ENCODE measurements at places on chromosomes 3 and 15.

DNA sequence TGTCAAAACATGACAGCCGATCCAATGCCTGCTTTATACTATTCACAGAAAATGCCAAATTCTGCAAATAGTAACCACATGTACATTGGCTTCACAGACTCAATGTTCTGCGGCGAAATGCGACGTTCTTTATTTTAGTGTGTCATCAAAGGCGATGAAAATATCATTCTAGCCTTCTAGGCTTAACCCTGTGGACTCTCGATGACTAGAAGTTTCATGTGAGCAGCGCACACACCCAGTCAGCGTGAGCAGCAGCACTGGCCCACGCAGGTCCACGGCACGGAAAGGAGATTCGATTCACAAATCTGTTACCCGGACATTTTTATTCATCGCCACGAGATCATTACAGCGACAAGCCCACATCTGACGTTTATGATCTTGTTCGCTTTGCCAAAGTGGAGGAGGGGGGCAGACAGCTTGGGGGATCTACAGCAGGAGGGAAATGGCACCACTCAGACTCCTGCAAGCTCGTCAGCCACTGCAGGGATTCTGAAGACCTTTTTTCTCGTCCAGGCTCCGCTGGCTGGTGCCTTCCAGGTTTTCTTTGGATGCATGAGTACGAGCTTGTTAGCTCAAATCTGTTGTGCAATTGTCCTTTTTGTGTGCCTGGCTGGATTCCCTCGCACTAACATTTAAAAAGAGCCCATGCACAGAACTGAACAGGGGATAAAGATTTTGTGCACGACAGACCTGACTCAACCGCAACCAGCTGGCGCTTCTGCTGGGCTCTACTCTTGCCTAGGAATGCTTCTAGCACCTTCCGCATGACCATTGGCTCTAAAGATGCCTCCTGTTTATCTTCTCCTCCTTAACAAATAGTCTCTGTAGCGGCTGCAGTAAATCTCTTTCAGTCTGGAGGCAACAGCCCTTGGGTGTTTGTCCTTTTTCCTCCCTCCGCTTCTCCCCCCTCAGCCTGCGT is 938.4 kb downstream of the MCTP2 start:
- peak; percentile 70 for DNase-seq

- DNase-seq, result peak; percentile 42
Observed at GRCh38 chr15:58369261-58369701, 62.5 kb upstream of the LIPC start.

- no peak for DNase-seq
Observed at GRCh38 chr3:184525337-184526087, 36.1 kb upstream of the EPHB3 start.

DNA sequence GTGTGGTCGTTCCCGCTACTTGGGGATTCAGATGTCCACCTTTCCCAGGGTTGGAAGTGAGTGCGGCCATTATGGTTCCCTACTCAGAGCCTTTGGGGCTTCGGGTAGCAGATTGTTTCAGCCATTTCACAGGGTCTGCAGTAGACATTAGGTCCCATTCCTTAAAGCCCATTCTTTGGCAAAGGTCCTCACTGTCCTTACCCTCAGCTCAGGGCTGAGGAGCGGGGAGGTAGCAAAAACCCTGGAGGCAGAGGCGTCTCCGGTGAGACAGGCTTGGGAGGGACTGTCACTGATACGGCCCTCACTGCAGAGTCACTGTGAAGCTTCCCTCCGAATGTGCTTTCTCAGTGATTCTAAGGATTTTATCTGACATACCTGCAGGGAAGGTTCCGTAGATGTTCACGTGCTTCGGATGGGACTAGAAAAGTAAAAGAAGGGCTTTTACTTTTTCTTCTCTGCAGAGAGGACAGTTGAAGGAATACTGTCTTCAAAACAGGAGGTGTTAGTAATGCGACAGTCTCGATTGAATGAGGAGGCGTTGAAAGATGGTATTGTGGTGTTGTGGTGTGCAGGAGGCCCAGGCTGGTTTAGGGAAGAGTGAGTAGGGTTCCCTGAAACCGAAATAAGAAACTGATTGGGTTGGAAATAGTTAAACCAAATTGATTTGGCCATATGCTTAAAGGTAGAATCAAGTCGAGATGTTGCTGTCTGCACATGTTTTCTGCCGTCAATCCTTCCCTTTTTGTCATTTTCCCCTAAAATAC is 630 bp downstream of the ATP6V1A start:
- peak; percentile 24 for DNase-seq

GRCh38 chr3:172080503-172080902 is 41.1 kb downstream of the FNDC3B start:
- DNase-seq, result no peak

DNA sequence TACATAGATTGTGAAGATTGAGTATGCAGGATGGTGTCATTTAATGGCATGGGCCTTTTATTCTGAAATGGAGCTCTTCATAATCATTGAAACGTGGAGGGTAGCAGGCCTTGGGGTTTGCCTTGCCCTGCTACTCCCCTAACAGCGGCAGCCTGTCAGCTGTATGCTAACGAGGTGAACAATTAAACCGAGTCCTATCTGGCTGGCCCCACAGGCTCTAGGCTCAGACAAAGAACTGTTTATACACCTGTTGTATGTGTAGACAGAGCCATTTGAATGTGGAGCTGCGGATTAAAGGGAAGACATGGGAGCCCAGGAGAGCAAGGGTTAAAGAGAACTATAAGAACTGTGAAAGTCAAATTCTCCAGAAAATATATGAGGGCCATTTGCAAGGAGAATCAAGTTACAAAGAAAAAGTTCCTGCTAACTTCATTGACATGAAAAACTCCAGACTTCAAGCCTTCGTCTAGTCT is 116.7 kb upstream of the CGNL1 start:
- DNase-seq, result no peak

DNA sequence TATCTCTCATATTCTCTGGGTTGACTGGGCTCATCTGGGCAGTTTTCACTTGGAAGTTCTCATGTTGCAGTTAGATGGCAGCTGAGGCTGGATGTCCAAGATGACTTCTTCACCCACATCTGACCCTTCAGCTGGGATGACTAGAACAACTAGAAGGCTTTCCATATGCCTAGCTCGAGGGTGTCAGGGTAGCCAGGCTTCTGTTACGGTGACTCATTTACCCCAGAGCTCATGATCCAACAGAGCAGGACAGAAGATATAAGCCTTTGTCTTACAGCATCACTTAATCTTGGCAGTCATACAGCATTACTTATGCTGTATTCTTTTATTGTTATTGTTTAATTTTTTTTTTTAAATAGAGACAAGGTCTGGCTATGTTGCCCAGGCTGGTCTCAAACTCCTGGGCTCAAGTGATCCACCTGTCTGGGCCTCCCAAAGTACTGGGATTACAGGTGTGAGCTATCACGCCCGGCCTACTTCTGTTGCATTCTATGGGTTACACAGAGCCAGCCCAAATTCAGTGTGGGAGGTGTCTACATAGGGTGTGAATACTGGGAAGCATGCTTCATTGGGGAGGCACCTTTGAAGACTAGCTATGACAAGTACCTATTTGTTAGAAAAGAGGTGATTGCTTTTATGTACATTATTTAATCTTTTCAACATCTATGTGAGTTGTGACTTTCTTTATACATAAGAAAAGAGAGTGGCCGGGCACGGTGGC is 10.7 kb downstream of the HMCES start:
- peak; percentile 83 for DNase-seq

- peak; percentile 94 for DNase-seq
Observed at GRCh38 chr3:120348991-120349854, at the start of gene LRRC58. Gene LRRC58 (minus strand): TSS chr3:120349354. CDS start chr3:120349243, 111 bp downstream.

DNA sequence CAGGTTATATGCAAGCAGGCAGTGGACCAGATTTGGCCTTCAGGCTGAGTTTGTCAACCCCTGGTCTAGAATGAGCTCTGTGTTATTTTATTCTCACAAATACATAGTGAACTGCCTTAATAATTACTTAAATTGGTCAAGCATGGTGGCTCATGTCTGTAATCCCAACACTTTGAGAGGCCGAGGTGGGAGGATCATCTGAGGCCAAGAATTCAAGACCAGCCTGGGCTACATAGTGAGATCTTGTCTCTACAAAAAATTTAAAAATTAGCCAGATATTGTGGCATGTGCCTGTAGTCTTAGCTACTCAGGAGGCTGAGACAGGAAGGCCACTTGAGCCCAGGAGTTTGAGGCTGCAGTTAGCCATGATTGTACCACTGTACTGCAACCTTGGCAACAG is 15.0 kb downstream of the PLS1 start:
- DNase-seq, result no peak

DNA sequence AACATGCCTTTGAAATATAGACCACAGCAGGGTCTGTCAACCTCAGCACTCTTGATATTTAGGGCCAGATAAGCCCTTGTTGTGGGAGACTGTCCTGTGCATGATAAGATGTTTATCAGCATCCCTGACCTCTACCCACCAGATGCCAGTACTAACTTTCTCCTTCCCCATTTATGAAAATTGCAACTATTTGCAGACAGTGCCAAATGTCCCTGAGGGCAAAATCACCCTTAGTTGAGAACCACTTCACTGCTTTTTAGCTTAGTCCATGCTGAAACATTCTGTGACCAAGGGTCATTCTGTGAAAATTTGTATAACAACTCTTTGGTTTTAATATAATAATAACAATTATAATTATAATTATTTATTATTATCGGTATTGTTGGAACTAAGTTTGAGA is 1032.4 kb downstream of the MCTP2 start:
- peak; percentile 59 for DNase-seq

DNA sequence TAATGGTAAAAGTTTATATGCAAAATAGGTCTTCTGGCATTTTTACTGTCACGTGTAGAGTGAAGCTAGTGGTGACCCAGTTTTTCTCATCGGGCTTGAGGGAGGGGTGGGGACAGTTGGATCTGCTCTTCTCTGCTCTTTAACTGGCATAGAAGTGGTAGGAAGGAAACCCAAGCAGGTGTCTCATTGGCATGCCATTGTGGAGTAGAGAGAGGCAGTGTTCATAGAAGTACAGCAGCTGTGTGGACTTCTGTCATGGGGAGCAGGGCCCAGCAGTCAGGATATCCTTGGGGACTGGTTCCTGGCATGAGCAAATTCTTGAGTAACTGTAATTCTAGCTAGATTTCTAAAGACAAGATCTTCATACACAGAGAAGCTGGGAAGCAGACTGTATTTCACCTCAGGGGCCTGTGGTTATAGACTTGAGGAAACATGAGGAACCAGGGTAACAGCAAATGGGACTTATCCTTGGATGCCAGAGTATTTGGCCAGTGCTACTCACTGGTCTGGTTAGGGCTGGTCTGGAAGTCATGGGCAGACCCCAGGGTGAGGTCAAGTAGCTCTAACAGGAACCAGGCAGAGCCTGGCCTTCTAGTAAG is 42.9 kb downstream of the CDIN1 start:
- DNase-seq, result no peak

GRCh38 chr15:60400944-60401343 is 3.2 kb upstream of the ANXA2 start:
- DNase-seq, result no peak

DNA sequence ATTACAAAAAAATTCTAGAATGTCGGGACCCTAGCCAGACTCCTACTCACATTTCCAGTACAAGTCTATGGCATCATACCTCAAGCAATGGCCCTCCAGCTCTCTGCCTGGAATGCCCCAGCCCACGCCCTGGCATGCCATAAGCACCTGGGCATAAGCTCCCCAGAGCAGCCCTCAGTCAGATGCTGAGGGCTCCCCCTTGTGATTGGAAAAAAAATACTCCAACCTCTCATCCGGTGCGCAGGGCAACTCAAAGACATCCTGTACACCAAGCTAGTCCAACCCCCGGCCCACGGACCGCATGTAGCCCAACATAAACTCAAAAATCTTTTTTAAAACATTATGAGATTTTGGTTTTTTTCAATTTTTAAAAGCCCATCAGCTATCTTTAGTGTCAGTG is 115.4 kb downstream of the NEK10 start:
- peak; percentile 67 for DNase-seq

DNA sequence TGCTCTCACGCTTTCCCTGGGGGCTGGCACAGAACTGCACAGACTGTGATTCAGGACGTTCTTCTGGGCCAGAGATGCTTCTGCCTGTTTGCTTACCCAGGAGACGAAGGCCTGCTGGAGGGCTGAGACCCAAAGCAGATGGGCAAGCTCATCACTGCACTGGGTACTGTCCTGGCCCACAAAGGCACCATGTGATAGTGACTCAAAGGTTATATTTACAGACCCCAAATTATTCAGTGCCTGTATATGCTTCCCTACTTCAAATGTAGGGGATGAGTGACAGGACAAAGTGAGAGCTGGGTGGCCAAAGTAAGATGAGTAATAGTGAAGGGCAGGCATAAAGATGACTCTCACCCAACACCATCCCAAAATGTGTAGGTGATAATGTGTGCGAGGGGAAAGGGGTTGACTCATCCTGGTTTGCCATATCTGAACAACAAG is 127.4 kb downstream of the WDR76 start:
- peak; percentile 18 for DNase-seq

DNA sequence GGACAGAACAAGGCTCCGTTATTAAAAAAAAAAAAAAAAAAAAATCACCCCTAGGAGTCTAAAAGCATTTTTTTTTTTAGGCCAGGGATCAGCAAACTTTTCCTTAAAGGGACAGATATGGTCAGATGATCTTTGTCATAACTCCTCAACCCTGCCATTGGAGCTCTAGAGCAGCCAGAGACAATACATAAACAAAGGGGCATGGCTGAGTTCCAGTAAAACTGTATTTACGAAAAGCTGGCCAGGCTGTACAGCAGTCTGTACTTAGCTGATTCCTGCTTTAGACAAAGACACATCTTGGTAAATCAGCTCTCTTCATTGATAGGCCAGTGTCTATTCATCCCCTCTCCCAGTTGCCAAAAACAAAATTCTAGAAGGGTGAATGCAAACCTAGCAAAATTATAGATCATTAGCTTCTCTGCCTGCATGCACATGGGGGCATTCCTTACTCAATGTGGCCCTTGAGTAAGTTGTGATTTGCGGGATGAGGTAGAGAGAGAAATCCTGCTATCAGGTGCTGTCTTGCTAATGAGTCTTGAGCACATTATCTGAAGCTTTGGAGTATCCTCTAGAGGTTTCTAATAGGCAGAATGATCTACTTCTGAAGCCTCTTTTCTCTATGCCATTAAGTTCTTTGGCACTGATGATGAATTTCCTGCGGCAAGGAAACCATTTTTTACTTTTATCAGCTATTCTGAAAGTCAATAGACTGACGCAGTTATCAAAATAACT is 35.2 kb downstream of the SENP8 start:
- no peak for DNase-seq

- peak; percentile 92 for DNase-seq
Observed at GRCh38 chr3:187740421-187741399, 4.6 kb downstream of the BCL6 start.
